Activated CD4-positive, alpha-beta T cell treated with anti-CD3 and anti-CD28 coated beads, Interleukin-2, amount 50 U/mL, for 4 hours (primary cell): ENCODE measurements at places on chromosomes 7 and 10.

- no peak for DNase-seq
Observed at GRCh38 chr10:34593930-34594329, 221.2 kb downstream of the PARD3 start.

GRCh38 chr10:125291836-125292235 lies 131.5 kb upstream of the CTBP2 start:
- no peak for DNase-seq

GRCh38 chr7:25968205-25968993 lies 183.6 kb upstream of the NFE2L3 start:
- DNase-seq, result no peak

- DNase-seq, result no peak
Observed at GRCh38 chr10:12238821-12239220, 42.8 kb downstream of the CDC123 start.

DNA sequence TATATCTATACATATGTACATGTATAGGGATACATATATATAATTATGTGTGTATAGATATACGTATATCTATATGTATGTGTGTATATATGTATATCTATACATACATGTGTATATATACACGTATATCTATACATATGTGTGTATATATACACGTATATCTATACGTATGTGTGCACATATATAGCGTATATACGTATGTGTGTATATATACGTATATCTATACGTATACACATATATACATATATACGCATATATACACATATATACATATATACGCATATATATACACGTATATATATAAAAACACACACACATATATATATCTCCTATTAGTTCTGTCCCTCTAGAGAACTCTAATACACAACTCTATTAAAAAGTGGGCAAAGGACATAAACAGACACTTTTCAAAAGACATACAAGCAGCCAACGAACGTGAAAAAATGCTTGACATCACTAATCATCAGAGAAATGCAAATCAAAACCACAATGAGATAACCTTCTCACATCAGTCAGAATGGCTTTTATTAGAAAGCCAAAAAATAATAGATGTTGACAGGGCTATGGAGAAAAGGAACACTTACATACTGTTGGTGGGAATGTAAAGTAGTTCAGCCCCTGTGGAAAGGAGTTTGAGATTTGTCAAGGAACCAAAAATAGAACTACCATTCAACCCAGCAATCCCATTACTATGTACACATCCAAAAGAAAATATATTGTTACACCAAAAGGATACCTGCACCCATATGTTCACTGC lies 22.0 kb upstream of the TMEM120A start:
- DNase-seq, result no peak

DNA sequence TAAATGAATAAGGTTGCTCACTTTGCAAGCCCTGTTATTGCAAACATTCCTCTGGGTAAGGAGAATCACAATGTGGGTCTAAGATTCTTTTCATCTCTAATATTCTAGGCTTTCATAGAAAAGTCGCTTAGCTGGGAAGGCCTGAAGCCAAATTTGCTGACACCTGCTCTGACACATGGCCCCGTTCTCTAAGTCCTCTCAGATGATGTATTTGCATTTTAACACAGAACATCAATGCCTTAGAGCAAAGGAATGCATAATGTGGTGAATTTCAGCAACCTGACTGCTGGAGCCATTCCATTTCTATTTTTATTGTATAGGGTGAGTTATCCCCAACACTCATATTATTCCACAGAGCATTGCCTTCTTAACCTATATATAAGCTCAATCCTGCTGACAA lies 682.1 kb upstream of the NRP1 start:
- no peak for DNase-seq

GRCh38 chr10:44860811-44861736 lies 50.1 kb upstream of the TMEM72 start:
- no peak for DNase-seq

GRCh38 chr10:43202224-43202656 lies 64.0 kb downstream of the CSGALNACT2 start:
- peak; percentile 41 for DNase-seq

DNA sequence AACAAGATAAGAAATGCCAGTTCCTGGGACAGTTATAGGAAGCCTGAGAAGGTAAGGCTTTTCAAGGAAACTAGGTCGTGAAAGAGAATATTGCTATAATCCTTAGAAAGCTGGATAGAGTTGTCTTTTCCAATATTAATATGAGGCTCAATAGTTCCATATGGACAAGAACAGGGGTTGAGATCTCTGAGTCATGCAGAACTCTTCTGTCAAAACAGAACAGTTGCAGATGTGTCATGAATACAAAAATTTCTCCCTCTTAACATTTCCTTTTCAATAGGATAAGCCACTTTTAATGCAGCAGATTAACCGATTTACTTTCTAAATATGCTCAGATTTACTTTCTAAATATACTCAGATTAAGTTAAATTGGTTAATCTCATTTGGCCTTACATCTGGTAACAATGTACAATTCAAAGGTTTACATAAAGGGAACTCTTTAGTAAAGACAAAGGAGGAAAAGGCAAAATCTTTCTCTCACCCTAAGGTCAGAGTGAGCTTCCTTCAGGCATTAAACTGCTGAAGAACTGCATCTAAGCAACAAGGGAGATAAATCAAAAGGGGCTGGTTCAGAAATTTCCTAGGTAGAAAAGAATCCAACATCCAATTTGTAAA lies 104.7 kb upstream of the PCDH15 start:
- DNase-seq, result no peak

DNA sequence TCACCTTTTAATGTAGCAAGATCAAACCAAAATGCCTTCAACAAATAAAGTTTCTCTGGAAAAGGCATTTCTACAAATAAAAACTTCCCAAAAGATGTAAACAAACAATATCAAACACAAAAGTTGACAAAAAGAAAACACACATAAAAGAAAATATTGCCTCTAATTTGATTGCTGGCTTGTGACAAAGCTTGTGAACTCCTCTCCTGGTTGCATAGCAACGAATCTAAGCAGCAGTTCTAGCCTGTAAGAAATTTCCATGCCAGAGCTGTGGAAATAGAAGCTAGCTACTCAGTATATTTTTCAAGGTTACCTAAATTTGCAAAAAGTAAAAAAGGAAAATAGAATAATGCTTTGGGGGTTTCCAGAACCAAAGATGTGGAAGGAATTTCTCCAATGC lies 173.9 kb upstream of the CDK1 start:
- DNase-seq, result no peak

DNA sequence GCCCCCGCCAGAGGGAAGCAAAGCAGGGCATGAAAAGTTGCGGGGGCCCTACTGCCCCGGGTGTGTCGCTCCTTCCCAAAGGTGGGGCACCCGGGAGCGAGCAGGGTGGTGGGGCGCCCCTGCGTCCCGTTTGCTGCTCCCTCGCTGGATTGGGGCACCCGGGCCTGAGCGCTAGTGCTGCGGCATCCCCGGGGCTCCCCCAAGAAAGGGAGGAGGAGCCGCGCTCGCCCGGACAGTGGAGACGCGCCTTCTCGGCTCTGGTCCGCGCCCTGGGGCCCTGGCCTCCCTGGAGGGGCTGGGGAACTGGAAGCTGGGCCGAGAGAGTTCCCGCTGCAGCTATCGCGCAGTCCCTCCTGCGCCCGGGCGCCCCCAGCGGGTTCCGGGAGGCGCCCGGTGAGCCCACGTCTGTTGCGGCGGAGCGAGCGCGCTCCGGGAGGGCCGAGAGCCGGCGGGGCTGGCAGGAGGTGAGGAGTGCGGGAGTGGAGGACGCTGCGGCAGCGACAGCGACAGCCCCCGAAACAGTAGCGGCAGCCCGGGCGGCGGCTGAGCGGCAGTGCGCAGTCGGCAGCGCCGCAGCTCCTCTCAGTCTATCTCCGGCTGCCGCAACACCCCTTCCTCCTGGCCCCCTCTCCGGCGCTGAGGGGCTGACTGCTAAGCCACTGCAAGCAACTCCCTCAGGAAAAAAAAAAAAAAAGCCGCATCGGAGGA lies 504 bp upstream of the BMPER start:
- DNase-seq, result no peak

DNA sequence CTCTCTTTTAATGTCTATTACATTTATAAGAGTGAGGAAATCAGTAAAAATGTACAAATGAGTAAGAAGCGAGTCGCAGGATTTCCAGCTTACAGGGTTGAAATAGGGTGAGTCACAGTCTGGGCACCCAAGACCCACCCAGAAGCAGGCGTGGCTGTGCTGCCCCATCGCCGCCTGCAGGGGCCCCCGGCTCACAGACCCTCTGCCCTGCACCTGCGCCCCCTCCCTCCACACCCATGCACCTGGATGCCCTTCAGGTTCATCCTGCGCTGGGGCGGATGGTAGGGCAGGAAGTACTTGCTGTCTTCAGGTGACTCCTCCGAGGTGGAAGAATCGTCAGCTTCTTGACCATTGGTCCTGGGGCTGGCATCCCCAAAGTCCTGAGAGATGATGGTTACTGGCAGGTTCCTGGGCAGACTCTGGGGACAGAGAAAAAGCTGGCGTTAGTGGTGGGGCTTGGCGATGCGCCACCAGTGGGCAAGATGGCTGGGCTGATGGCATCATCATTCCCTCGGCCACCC lies 90.2 kb upstream of the GNA12 start:
- no peak for DNase-seq
